ENCODE measurements at places on chromosomes 5 and 9. TPM values are rescaled to one million over a fixed set of nuclear protein-coding genes. Genes with fewer than 3 reads are reported as not detected.

SPATA31D4 gene
- total RNA-seq: not detected

HEMGN gene
- total RNA-seq: not detected

SOHLH1 gene
- total RNA-seq: not detected

AMBP gene
- 0.81 TPM for total RNA-seq

HAVCR1 gene
- not detected for total RNA-seq

SLCO6A1 gene
- 0.46 TPM for total RNA-seq

GRCh38 chr9:120369608-120370220, 210.3 kb downstream of the CDK5RAP2 start:
- H3K4me1 ChIP-seq: no peaks in the 10 kb centered on the region
- H3K4me3 ChIP-seq: no peak overlapping the region
- no peaks in the 10 kb centered on the region for H3K27me3 ChIP-seq

DNA sequence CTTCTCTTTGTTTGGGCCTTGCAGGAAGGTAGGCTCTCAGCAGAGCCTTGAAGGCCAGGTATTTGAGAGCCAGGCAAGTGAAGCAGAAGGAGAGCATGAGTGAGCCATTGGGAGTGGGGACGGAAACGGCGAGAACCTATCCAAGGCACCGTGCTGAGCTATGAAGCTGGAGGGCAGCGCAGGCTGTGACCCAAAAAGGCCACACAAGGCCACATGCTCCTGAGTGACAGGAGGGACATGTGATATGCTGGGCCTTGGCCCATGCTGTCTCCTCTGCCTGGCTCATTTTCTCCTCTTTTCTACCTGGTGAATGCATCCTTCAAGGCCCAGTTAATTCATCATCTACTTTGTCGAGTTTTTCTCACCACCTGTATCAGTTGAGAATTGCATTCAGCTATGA, 136.3 kb downstream of the PALM2AKAP2 start:
- peaks cover 5% of the 10 kb centered on the region for H3K4me1 ChIP-seq
- no peak overlapping the region for H3K4me3 ChIP-seq
- H3K36me3 ChIP-seq: no peaks in the 10 kb centered on the region
- H3K27ac ChIP-seq: no peak overlapping the region
- no peak for DNase-seq

- no peak for DNase-seq
- peaks cover 17% of the 10 kb centered on the region for H3K36me3 ChIP-seq
- no peak overlapping the region for H3K4me3 ChIP-seq
- no peaks in the 10 kb centered on the region for H3K4me1 ChIP-seq
- H3K27ac ChIP-seq: no peak overlapping the region
- no peaks in the 10 kb centered on the region for H3K27me3 ChIP-seq
Observed at GRCh38 chr5:60636001-60636400, 64.0 kb downstream of the DEPDC1B start.

DNA sequence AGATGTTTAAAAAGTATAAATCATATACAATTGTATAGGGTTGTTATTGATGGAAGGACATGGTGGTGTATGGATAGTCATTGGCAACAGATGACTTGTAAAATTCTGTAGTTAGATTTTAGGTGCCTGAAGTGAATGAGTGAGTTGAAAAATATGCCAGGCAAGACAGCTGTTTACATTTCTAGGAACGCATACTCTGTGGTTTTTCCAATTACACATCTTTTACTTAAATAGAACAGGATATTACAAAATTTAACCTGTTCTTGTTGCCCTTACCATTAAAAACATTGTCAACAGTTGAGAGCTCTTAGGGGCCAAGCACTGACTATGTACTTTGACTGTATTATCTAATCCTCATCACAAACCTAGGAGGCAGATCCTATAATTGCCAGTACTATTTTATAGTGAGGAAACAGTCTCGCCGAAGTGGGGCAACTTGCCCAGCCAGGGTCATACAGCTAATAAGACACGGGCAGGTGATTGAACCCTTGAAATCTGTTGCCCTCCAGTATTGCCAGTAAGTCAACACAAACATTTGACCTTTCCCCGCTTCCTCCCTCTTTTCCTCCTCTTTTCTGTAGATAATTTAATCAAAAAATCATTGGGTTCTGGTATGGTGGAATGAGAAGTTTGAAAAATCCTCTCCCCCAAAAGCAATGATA, 88.6 kb downstream of the MACROH2A1 start:
- no peaks in the 10 kb centered on the region for H3K36me3 ChIP-seq
- no peaks in the 10 kb centered on the region for H3K4me1 ChIP-seq
- no peaks in the 10 kb centered on the region for H3K27me3 ChIP-seq
- DNase-seq: no peak
- no peak overlapping the region for H3K27ac ChIP-seq
- no peak overlapping the region for H3K4me3 ChIP-seq

DNA sequence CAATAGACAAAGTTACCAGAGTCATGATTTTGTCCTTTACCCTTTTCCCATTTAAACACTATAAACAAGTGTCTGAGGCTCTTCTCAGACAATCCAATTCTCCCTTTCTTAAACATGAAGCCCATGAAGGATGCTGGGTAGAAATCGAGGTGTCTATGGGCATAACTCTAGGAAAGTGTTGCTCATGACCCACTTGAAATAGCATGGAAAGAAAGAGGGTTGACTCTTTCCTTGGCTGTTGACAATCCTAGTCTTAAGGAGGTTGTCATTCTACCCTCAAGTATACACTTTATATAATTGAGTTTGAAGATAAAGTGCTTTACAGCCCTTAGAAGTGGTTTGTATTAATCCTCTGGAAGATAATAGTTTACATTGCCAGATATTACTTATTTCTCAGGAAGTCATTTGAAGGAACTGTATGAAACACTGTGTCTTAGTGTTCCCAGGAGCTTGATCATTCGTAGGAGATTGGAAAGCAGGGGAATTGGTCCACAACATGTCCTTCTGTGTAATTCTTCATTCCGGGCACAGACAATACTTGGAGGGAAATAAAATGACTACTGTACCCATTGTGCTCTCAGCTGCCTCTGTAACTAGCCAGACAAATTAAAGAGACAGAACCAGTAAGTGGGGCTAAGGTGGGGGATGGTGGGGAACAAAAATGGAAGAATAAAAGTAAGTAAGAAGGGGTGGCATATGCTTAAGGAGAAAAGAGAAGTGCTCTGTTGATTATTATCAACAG, 1078.3 kb upstream of the DMAC1 start:
- no peaks in the 10 kb centered on the region for H3K27me3 ChIP-seq
- H3K36me3 ChIP-seq: no peaks in the 10 kb centered on the region
- no peak overlapping the region for H3K4me3 ChIP-seq

GRCh38 chr9:98923451-98924123, 20.1 kb upstream of the COL15A1 start:
- no peaks in the 10 kb centered on the region for H3K27me3 ChIP-seq
- H3K4me1 ChIP-seq: no peaks in the 10 kb centered on the region
- no peaks in the 10 kb centered on the region for H3K36me3 ChIP-seq
- no peak for DNase-seq
- H3K4me3 ChIP-seq: no peak overlapping the region
- no peak overlapping the region for H3K27ac ChIP-seq

DNA sequence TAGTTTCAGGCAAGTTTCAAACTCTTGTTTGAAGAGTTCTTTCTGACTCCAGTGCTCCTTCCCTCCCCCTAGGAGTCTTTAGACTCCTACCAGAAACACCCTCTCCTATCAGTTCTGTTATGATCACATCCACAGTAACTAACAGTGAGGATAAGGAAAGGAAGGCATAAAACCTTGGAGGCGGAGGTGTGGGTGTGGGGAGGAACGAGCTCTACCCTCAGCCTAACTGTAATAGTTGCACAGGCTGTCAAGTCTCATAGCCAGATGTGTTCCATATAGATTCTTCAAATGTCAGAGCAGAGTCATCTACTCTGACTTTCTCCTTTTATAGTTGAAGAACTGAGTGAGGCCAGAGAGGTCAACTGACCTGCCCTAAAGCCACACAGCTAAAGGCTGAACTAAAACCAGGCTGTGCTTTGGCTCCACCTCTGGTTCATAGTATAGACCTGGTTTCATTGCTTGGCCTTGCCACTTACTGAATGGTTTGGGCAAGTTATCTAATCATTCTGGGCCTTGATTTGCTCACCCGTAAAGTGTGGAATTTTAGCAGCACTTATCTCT, 34.4 kb upstream of the PIK3R1 start:
- no peaks in the 10 kb centered on the region for H3K27me3 ChIP-seq
- H3K36me3 ChIP-seq: no peaks in the 10 kb centered on the region
- no peaks in the 10 kb centered on the region for H3K4me1 ChIP-seq
- no peak for DNase-seq
- no peak overlapping the region for H3K4me3 ChIP-seq
- H3K27ac ChIP-seq: no peak overlapping the region

GRCh38 chr9:6944093-6944551, 186.3 kb downstream of the KDM4C start:
- H3K27me3 ChIP-seq: no peaks in the 10 kb centered on the region
- no peak overlapping the region for H3K27ac ChIP-seq
- no peaks in the 10 kb centered on the region for H3K4me1 ChIP-seq

DNA sequence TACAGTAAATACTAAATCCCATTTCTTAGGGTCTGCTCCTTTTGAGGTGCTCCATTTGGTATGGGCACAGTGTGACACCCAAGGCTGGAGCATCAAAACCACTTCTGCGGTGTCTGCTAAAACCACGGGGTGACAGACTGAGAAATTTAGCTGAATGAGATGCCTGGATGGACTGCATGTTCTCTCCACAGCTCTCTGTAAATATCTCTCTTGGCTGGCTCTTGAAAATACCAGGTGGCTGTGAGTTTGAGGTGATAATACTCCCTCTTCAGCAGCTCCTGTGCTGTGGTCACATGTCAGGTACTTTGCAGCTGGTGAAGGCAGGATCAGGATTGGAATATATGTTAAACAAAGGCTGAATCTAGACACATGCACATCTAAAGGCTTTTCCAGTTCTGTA, 93.7 kb upstream of the SIMC1 start:
- no peak overlapping the region for H3K27ac ChIP-seq
- H3K4me1 ChIP-seq: no peaks in the 10 kb centered on the region
- no peaks in the 10 kb centered on the region for H3K36me3 ChIP-seq
- no peak overlapping the region for H3K4me3 ChIP-seq

DNA sequence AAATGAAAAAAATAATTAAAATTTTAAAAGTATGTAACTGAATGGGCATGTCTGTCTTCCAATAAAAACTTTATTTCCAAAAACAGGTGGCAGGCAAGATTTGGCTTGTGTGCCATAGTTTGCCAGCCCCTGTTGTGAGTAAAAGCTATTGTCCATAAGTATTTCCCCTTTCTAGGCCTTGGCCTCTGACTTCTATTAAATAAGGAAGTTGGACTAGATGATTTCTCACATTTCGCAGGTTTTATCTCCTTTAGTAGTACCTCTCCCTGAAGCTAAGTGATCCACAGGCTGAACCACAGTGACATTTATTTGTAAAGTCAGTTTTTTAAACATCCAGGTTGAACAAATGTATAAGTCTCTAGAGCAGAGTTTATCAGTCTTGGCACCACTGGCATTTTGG, 41.3 kb downstream of the RECK start:
- no peak overlapping the region for H3K27ac ChIP-seq
- H3K4me1 ChIP-seq: no peaks in the 10 kb centered on the region
- no peaks in the 10 kb centered on the region for H3K36me3 ChIP-seq
- no peak overlapping the region for H3K4me3 ChIP-seq
- DNase-seq: no peak
- H3K27me3 ChIP-seq: no peaks in the 10 kb centered on the region

- H3K27ac ChIP-seq: no peak overlapping the region
- no peaks in the 10 kb centered on the region for H3K36me3 ChIP-seq
- no peak overlapping the region for H3K4me3 ChIP-seq
Observed at GRCh38 chr5:38404667-38405276, 146.4 kb downstream of the EGFLAM start.

- no peak overlapping the region for H3K27ac ChIP-seq
- H3K36me3 ChIP-seq: no peaks in the 10 kb centered on the region
- no peak for DNase-seq
- H3K4me3 ChIP-seq: no peak overlapping the region
- no peaks in the 10 kb centered on the region for H3K4me1 ChIP-seq
Observed at GRCh38 chr9:92165484-92165883, 50.3 kb upstream of the SPTLC1 start.

DNA sequence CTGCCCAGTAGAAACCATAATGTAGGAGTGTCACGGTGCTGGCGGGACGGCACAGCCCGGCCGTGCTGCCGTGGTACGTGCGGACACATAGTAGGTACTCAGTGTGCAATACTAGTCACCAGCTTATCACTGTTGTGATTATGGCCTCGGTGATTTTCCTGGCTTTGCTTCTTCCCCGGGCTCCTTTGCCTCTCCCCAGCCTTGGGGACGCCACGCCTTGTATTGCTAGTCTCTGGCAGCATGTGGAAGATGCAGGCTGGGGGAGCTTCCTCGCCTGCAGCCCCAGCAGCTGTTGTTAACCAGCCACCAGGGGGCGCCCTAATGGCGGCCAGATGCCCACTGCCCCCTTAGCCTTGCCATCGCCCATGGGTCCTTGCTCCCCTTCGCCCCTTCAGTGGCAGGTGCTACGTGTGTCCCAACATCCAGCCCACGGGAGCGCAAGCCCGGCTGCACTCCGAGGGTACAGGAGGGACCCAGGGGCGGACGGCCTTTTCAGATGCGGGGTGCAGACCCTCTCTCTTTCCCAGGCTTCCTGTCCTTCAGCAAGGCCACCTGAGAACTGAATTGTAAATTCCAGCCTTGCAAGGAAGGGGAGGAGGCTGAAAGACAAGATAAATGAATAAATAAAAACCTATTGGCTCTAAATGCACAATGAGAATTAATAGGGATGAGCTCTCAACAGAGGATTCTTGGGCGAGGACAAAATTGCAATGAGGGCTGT, 8.0 kb downstream of the NTNG2 start:
- H3K4me1 ChIP-seq: no peaks in the 10 kb centered on the region
- H3K36me3 ChIP-seq: no peaks in the 10 kb centered on the region

DNA sequence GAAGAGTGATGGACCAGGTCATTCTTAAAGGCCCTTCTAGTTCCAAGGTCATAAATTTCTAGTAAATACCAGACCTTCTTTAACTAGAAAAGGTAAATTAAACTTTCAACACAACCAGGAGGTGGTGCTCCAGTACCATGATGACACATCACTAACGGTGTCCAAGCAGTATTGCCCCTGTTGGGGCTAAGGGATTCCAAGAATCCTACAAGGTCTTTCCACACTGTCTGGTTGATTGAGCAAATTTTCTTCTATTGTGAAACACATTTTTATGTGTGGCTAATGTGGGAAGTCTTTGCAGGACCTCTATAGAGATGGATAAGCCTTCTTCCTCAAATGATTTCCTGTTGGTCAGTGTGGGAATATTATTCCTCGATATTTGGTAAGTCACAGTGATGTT, 459.6 kb upstream of the PAPPA start:
- H3K27ac ChIP-seq: no peak overlapping the region
- H3K27me3 ChIP-seq: no peaks in the 10 kb centered on the region
- H3K36me3 ChIP-seq: no peaks in the 10 kb centered on the region
- no peak overlapping the region for H3K4me3 ChIP-seq
- H3K4me1 ChIP-seq: no peaks in the 10 kb centered on the region
- peak; percentile 49 for DNase-seq

DNA sequence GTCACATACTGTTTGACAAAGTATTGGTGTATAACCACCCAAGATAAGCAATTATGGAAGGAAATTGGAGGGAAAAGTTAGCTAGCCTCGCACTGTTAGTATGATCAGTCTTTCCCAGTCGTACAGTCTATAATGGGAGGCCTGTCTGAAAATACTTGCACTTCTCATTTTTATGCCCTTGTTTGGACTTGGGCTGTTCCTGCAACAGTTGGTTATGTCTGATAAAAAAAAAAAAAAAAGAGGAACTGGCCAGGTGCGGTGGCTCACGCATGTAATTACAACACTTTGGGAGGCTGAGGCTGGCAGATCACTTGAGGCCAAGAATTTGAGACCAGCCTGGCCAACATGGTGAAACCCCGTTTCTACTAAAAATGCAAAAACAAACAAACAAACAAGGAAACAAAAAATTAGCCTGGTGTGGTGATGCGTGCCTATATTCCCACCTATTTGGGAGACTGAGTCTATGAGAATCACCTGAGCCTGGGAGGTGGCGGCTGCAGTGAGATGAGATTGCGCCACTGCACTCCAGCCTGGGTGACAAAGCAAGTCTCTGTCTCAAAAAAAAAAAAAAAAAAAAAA, 58.3 kb upstream of the ANKRD33B start:
- DNase-seq: no peak
- H3K4me3 ChIP-seq: no peak overlapping the region
- no peaks in the 10 kb centered on the region for H3K27me3 ChIP-seq
- H3K4me1 ChIP-seq: no peaks in the 10 kb centered on the region

Measured in H9 (cell line).